ENCODE measurements at places on chromosomes 5 and 9.

GRCh38 chr9:90986161-90986560, 184.5 kb downstream of the SYK start:
- no peak for DNase-seq

DNA sequence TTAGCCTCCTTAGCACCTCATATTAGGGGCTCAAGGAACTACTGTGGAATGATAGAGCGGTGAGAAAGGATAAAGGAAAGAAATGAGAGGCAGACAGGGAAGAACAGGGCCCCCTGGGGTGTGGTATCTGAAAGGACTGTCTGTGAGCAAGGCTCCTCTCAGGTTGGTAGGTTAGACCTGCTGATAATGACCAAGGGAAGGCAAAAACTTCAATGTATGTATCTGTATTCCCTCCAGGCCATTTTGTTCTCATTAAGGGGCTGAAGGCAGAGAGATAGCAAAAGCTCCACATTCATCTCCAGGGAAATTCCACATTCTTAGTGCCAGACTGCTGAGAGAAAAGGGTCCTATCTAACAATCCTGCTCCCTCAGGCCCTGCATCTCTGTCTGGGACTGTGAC, 28.6 kb downstream of the TRIM32 start:
- DNase-seq, result no peak

DNA sequence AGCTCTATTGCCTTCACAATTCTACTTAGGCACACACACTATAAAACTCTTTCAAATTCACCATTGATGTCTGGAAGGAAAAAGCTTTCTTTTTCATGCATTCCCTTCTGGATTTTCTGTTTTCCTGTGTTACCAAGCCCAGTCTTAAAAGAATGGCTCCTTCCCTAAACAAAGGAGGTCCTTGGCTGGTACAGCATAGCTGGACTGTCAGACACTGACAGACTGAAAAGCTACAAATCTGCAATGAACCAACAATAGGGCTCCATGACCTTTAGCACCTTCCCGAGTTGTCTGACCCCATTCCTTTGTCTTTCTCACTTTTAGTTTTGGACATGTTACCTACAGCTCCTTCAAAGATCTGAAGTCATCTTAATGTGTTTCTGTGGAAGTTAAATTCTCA, 382.5 kb downstream of the TMEM161B start:
- no peak for DNase-seq

DNA sequence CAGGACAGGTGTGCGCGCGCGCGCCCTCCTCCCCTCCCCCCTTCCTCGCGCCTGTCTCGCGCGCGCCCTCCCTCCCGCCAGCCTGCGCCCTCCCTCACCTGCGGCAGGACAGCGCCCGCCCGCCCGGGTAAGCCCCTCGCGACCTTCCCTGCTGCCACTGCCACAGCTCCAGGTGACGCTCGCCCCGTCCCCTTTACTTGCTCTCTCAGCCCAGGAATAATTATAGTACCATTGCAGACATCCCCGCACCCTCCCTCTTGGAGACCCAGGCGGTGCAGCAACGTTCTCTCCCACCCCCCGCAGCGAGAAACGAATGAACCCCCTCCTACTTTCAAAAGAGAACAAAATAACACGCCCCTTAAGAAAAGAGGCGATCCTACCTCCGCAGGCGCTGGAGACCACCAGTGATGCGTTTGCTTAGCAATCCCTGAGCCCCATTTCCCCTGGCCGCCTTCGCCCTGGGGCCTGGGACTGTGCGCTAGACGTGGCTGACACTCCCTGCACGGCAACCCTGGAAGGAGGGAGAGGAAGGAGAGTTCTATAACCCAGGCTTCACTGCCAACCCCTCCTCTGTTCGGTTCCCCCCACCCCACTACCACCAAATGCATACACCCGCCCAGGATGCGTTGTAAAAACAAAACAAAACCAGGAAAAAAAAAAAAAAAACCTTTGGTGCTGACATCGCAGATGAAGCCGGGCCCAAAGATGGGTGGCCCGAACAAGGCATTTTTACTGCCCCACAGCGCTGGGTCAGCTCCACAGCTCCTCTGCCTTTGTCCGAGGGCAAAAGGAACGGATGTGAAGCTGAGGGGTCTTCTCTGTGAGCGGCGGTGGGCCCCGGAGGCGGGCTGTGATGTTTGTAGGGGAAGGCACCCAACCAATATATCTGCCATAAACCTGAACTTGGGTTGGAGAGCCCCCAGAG, 5.6 kb upstream of the PURA start:
- DNase-seq, result no peak

DNA sequence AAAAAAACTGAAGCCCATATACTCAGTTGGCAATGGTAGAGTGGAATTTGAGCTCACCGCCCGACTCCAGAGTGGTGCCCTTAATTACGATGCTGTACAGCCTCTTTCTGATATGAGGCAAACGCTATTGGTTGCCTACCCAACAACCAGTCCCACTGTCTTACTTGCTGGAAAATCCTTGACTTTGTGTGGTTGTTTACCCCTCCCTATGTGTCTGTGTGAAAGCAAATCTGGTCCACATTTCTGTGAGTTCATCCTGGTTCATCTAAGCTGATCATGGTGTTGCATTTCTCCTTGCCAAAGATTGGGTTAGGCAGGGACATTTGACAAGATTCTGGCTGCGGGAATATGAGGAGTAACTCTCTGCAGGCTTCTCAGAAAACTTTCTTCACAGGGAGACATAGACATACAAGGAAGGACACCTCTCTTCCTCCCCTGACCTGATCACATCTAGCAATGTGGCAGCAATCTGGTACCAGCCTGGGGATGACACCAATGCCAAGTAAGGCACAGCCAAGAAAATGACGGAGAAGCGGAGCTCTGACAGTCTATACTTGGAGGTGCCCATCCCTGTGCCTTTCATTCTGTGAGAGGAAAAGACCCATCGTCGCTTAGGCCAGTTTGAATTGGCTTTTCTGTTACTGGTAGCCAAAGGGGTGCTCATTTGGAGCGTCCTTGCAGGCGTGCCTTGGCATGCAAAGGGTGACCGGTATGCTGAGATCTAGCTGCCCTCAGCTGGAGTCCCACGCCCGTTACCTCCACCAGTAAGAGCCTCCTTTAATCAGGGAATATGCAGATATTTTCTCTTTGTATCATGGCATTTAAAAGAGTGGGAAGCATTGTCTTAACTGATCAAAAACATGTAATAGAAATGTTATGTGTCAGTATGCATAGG, 124.3 kb downstream of the AOPEP start:
- no peak for DNase-seq

DNA sequence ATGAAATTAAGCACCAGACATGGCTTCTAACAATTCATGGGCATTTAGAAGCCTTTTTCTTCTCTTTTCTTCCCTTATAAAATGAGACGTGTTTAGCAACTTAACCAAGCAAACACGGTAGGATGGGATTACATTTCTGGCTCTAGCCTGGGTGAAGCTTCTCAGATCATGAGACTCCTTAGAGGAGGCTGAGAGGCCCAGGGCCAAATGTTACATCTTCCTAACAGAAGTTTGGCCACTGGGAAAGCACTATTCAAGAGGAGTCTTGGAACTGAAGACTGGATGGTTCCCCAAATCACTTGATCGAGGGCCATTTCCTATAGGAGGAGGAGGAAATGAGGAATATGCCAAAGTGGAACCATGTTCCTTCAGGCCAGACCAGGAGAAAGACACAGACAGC, 1.9 kb downstream of the GABRP start:
- DNase-seq, result no peak

GRCh38 chr5:150408231-150408943, 4.3 kb downstream of the CD74 start:
- DNase-seq, result no peak

- DNase-seq, result no peak
These were observed 531.9 kb upstream of the PTPRD start for GRCh38 chr9:11144746-11145145.

DNA sequence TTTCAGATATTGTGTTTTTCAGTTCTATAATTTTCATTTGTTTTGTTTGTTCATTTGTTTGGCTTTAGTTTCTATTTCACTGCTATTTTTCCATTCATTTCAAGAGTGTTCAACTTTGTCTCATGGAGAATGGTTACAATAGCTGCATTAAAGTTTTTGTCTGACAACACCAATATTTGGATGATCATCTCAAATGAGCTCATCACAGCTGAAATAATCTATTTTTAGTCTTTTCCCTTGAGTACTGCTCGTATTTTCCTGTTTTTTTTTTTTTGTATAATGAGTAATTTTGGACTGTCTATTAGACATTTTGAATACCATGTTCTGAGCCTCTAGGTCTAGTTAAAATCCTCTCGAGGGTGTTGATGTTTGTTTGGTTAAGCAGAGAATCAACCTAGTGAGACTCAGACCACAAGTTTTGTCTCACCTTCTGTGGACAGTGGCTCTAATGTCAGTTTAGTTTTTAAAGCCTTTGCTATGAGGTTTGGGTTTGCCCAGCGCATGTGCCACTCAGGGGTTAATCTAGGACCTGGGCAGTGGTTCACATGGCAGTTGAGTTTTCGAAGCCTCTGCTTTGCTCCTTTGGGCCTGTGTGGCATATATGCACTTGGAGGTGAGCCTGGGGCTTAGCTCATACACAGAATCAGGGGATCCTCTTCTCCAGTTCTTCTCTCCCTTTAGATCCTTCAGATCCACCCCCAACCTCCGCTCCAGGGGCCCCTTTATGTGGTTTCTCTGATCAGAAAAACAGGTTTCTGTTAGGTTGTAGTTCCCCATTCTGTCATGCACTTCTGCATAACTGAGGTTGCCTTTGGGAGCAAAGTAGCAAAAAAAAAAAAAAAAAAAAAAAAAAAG, 79.8 kb downstream of the ARSB start:
- no peak for DNase-seq

GRCh38 chr5:149235841-149236240, 35.8 kb upstream of the AFAP1L1 start:
- DNase-seq, result no peak

GRCh38 chr5:172748341-172748843, 22.6 kb downstream of the DUSP1 start:
- no peak for DNase-seq

DNA sequence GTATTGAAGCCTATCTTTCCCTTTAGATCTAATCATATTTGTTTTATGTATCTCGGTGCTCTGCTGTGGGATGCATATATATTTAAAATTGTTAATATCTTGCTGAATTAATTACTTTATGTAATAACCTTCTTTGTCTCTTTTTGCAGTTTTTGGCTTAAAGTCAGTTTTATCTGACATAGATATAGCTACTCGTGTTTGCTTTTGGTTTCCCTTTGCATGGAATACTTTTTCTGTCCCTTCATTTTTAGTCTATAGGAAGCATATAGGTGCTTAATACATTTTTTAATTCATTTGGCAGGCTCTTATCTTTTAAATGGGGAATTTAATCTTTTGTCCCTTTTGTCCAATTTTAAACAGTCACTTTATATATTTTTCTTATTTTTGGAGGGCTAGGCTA, 360.6 kb upstream of the PRR16 start:
- no peak for DNase-seq

- no peak for DNase-seq
These were observed 39.4 kb downstream of the HOMER1 start for GRCh38 chr5:79474367-79475151.

DNA sequence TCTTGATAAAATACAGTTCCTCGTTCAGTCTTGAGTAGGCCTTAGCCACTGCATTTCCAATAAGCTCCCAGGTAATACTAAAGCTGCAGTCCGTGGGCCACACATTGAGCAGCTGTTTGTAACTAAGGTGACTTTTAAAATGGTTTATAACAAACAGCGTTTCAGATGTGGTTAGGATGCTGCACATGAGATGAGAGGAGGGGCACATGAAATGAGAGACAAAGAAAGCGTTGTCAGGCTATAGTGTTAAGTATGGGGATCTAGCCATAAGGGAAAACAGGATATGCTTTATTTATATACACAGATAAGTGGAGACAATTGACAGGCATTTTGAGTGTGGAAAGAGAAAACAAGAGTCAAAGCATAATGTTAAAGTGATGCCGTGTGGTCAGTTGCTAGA, 89.9 kb downstream of the PAM start:
- no peak for DNase-seq
